ENCODE measurements at places on chromosomes 1 and 21.

DNA sequence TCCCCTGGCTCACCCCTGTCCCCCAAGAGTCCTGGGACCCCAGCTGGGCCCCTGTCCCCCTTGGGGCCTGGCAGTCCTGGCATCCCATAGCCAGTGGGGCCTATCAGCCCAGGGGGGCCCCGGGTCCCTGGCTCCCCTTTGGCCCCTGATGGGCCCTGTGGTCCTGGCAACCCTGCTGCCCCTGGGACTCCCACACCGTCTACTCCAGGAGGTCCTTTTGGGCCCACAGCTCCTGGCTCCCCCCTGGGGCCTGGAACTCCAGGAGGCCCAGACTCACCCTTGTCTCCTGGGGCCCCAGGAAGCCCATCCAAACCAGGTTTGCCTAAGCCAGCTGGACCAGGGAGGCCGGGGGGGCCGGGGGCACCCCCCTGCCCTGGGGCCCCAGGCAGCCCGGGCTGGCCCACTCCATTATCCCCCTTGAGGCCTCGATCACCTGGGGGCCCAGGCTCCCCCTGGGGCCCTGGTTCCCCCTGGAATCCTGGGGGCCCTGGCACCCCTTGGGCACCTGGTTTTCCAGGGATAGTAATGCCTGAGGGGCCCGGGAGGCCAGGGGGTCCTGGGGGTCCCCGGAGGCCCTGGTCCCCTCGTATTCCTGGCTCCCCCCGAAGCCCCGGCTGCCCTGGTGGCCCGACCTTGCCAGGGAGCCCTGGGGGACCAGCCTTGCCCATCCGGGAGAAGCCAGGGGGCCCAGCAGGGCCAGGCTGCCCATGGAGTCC is 10.1 kb downstream of the ADPRS start:
- DNase-seq: no peak

GRCh38 chr21:34613679-34614627 is 960 bp downstream of the RCAN1 start:
- no peak for DNase-seq

DNA sequence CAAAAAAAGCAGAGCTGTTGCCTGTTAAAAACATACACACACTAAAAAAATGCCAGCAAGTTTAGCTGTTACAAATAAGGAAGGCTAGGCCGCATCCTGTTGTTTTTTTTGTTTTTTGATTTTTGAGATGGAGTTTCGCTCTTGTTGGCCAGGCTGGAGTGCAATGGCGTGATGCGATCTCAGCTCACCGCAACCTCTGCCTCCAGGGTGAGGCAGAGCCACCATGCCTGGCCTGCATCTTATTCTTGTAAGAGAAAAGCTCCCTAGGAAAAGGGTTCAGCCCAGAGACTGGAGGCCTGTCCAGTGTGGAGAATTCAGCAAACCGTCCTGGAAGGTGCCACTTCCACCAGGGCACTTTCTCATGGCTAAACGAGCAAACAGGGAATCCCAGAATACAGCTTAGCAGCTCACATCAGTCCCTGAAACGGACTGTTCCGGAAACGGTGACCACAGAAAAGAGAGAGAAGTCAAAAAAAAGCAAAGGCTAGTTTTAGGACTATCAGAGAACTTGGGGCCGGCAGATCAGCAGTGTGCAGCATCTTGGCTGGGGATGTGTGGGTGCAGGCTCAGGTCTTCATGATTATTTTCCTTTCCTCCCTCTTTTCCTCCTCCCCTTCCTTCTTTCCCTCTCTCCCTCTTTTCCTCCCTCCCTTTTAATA is 283.6 kb downstream of the AJAP1 start:
- DNase-seq: no peak

- no peak for DNase-seq
Observed at GRCh38 chr1:182281541-182281940, 110.0 kb downstream of the GLUL start.

DNA sequence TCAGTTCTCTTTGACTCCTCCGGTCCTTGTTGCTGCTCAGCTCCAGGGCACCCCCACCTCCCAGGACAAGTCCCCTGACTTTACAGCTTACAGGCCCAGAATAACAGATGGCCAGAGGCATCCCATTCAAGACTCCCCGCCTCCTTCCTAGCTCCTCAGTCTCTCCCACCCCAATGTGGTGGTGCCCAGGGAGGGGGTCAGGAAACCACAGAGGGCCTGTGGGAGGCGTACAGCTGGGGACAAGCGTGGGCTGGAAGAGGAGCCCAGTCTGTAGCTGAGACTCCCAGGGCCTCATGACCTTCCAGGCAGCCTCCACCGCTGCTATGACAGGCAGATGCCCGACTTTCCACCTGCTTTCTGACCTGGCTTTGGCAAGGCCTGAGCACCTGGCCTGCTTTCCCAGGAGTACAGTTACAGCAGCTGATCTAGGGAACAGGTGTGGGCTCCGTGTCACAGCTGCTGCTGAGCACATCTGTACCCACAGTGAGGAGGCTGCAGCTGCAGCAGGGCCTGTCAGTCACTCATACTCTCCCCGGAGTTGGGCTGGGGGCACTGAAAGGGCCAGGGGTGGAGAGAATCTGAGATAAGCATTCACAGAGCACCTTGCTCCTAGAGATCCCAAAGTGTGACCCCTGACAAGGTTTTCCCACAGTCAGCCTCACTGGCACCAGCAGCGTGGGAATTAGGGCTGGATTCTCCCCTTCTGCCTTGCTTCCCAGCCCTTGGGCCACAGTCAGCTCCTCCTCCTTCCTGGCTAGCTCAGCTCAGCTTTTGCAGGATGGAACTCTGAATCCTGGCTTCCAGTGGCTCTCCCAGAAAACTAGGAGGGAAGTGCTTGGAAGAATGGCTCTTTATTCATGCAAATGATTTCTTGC is 7.1 kb upstream of the NAV1 start:
- DNase-seq: no peak

GRCh38 chr1:24283326-24284155 is 35.6 kb upstream of the GRHL3 start:
- no peak for DNase-seq

- no peak for DNase-seq
Observed at GRCh38 chr1:15856888-15857287, 9.4 kb downstream of the SPEN start.

DNA sequence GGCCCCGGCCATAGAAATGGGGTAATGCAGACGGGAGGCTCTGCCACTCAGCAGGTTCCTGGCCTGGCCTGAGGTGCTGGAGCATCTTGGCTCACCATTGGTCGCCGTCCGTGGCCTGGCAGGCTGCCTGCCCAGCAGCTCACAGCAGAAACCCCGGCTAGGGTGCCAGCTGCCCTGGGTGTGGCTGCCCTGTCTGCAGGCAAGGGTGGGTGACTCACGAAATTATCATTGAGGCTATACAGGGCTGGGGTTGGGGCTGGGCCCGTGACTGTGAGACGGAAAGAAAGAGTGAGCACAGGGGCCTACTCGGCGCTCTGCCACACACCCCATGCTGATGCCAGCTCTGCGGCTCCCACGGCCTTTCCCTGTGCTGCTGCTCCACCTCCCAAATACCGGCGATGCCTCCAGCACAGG is 8.0 kb upstream of the PKP1 start:
- DNase-seq: no peak

GRCh38 chr1:154334079-154335024 is 9.0 kb downstream of the ATP8B2 start:
- DNase-seq: no peak

DNA sequence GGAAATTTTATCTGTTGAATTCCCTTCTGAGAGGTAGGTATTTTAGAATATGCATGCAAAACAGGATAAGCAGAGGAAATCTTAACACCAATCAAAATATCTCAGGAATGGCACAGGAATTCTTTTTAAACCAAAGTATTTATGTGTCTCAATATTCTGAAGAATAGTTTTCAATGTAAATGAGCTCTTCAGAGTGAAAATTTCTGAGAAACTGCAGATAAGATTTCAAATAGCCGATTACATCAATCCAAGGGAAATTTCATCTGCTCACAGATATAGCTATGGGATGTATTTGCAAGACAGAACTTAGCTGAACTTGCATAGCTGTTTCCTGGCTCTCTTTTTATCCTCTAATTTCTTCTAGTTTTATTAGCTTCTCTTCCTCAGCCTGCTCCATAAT is 209.5 kb downstream of the GRIK1 start:
- DNase-seq: no peak
